ENCODE measurements at places on chromosomes 3 and 15.

DNA sequence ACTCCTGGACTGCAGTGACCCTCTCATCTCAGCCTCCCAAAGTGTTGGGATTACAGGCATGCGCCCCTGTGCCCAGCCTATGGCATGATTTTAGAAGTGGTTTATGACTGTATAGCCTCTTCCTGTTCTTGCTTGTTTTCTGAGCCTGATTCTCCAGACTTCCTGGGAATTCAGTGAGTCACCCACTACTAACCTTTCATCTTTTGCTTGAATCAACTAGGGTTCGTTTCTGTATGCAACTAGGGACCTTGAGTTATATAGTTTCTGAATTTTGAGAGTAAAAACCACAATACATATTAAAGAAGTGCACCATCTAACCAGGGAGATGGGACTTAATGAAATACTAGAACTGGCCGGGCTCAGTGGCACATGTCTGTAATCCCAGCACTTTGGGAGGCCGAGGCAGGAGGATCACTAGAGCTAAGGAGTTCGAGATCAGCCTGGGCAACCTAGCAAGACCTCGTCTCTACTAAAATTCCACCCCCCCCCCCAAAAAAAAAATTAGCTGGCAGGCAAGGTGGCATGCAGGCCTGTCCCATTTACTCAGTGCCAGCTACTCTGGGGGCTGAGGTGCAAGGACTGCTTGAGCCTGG is 76.0 kb downstream of the ZNF609 start:
- DNase-seq, result no peak

GRCh38 chr3:130677343-130677742 is 69.3 kb downstream of the PIK3R4 start:
- DNase-seq, result no peak

DNA sequence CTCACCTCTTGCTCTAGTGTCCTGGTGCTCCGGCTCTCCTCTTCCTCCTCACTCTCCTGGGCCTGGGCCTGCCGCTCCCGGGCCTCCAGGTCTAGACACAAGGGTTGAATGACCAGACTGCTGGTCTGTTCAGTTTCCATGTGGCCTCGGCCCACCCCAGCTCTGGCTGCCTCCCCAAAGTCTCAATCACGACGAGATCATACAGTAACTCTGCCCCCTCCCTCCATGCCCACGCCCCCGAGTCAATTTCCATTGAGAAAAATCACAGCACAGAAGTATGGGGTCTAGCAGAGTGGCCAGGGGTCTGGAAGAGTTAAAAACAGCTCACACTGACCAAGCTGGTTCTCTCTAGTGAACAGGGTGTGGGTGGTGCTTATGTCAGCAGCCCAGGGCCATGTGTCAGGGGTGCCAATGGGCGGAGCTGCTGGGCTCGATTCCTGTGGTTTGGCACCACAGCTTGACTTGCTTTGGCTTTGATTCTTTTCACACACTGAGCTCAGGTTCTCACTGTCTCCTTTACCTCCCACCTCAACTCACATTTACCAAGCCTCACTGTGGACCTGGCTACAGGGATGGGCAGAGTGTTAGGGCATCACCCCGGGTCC is 6.9 kb downstream of the C15orf62 start:
- DNase-seq, result no peak

GRCh38 chr3:150472421-150472820 is 64.3 kb downstream of the TSC22D2 start:
- no peak for DNase-seq

GRCh38 chr3:130490241-130490640 is 26.7 kb upstream of the COL6A6 start:
- DNase-seq, result no peak

DNA sequence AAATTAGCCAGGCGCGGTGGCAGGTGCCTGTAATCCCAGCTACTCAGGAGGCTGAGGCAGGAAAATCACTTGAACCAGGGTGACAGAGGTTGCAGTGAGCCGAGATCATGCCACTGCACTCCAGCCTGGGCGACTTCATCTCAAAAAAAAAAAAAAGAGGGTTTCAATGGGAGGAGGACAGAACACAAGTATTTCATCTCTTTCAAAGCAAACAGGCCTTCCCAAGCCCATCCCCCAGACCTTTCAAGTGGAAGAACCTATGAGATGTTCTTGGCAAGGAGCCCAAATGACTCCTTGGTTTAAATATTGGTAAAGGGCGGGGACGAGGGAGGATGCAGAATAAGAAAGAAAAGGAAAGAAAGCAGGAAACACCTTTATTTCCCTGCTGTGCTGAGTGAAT is 62.2 kb upstream of the MCF2L2 start:
- no peak for DNase-seq

GRCh38 chr3:27729748-27730611 is 7.9 kb upstream of the EOMES start:
- DNase-seq, result no peak

GRCh38 chr3:128098234-128098633 is 25.4 kb downstream of the RUVBL1 start:
- DNase-seq, result no peak

DNA sequence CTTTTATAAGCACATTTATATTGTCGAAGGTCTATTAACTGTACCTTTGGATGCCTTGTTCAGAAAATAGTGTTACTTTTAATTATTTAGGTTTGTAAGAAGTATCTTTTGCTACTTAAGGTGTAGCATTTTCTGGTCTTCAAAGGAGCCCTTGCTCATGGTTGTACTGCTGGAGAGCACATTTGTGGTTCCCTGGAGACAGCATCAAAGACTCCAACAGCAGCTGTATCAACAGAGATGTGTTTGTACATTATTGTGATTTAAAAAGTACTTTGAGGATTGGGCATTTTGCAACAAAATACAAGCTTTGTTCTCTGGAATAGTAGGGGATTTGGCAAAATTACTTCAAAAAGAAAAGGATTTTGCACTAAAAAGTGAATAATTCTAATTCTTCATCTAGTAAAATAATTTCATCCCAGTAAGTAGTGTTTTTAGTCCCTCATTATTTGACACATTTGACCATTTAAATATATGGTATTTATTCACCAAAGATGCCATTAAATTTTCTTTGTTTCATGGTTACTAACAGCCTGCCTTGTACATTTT is 16.5 kb downstream of the TBC1D23 start:
- no peak for DNase-seq

GRCh38 chr3:182508919-182509711 is 284.2 kb upstream of the ATP11B start:
- DNase-seq, result no peak

- DNase-seq, result no peak
Observed at GRCh38 chr3:59567661-59568060, 517.8 kb upstream of the CFAP20DC start.

GRCh38 chr3:39098473-39099000 is 8.9 kb downstream of the GORASP1 start:
- DNase-seq, result no peak

DNA sequence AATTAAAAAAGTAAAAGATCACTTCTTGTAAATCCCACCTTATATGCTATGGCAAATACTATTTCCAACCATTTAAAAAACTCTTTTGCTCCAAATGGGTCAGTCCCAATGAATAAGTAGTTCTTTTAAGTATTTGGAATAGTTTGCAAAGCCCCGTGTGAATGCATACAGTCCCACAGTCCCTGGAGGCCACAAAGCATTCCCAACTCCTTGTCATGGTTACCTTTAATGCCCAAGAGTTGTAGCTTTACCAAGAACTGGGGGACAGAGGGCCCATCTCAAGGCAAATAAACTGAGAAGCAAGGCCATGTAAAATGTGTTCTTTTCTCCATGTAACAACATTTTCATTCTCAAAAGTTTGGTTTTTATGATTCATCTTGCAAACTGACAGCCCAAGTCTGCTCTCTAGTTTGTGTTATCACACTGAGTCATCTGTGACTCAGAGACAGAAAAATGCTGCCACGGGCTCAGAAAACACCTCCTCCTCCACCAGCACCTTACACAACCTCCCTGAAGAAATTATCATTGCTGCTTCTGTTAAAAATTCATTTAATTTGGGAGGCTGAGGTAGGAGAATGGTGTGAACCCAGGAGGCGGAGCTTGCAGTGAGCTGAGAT is 336.2 kb downstream of the ERC2 start:
- DNase-seq, result no peak

DNA sequence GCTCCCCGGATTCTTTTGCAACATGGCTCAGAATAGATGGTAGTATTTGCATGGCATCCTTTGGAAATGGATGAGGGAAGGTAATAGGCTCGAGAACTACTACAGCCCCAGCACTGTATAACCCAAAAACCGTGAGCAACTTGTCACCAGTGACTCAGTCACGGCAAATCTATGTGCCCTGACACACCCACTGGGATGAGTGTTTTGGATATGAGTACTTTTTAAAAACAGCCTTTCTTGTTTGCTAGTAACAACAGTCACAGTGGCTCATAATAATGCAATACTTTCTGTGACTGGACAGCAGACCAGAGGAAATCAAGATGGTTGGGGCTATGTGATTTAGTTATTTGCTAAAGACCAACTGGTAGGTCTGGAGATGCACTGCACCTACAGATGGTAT is 299.6 kb downstream of the ULK4 start:
- no peak for DNase-seq

DNA sequence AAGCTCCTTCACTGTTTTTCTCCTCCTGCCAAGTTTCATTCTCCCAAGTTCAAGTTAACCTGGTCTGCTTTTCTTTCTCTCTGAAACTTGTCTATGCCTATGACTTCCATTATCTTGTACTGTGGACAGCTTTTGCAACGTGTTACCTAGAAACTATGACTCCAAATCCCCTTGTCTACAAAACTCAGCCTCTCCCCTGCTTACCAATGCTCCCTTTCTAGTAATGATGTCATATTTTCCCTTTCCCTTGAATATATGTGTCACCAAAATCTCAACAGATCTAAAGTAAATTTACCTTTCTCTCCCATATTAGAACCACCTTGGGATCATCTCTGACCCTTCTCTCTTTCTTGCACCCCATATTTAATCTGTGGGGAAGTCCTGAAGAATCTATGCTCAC is 10.5 kb upstream of the ABHD2 start:
- no peak for DNase-seq

DNA sequence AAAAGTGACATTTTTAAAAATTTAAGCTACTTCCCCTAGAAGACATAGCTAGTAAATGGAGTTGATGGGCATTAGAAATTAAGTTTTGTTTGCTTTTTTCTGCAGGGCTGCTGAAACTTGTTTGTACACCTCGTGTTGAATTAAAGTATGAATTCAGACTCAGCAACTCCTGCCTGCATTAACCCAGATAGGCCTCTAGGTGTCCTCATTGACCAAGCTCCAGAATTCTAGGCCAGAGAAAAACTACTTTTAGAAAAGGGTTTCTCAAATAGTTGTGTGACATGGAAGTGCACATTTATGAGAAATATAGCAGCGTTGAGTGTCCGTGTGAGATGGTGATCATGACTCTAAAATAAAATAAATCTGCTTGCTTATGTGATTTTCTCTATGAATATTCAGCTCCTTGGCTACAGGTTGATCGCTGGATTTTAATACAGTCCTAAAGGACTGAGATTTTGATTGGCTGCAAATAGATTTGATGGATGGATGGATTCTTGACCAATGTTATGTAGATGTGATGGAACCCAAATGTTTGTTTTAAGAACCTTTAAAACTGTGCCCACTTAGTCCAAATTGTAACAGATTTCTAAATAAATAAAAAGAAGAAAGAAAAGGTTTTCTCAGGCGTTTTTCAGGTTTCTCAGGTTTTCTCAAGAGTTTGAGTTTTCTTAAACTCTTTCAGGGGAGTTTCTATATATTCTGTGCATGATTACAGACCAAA is 39.4 kb upstream of the LMOD3 start:
- DNase-seq, result no peak

- no peak for DNase-seq
Observed at GRCh38 chr3:113743006-113743630, 2.9 kb downstream of the NAA50 start.

DNA sequence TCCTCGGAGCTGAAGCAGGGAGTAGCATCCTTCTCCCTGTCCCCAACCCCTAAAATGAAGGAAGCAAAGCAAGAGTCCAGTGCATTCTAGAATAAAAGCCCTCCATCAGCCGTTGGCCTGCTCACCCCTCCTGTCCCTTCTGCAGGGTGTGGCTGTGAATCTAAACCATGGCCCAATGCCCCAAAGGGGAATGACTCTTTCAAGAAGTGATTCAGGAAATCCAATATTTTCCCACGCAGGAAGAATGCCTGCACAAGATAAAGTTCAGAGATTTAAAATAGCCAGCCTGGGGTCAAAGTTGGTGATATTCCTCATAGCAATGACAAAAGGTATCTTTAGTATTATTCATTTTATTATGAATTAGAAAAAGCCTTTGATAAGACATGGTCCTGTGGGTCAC is 38.5 kb downstream of the SLCO2A1 start:
- DNase-seq, result no peak

DNA sequence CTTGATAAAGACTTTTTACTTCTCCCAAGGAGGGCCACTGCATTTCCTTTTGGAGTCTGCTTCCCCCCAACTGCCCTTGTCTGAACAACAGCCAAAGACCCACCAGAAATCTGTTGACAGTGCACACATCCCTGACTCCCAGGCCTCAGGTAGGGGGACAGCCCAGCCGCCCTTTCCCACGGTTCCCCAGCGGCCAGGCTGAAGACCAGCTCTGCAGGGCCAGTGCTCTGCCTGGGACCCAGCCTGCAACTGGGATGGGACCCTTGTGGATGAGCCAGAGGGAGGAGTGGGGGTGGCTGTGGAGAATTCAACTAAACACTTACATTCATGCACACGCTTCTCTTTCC is 8.1 kb upstream of the PRR23E start:
- DNase-seq, result no peak

DNA sequence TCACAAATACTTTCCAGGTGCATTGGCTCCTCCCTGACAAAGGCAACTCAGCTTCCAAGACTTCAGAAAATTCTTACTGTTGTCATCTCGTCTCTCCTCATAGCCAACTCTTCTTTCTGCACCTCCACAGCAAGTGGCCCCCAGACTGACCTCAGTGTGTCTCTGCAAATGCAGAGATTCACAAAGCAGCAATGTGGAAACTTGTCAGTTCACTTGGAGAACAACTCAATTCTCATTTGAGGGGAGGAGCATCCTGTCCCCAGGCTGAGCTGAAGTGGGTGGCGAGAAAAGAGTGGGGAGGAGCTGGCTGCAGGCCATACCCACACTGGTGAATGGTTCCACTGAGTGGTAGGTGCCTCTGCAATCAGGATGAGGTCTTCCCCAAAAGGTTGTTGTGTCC is 248.7 kb upstream of the IL12A start:
- no peak for DNase-seq

DNA sequence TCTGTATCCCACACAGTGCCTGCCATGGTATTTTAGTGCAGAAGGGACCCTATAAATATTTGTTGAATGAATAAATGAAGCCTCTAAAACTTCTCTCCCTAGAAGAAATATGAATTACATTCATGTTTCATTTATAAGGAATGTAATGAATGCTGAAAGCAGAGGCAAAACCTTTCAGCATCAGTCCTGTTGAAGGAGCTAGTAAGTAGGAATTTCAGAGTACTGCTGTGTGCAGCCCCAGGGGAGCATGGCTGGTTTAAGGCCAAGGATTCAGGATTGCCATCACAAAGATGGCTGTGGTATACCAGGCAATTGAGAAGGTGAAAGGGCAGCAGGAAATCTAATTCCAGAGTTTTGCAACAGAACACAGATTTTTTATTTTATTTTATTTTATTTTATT is 1131.4 kb downstream of the IGSF11 start:
- no peak for DNase-seq

GRCh38 chr3:31596176-31596575 is 63.5 kb downstream of the STT3B start:
- no peak for DNase-seq

- DNase-seq, result no peak
Observed at GRCh38 chr15:65132878-65133547, 595 bp downstream of the PDCD7 start.
